ENCODE measurements at places on chromosomes 13 and 19.

- DNase-seq: no peak
These were observed 2.6 kb upstream of the SLC5A5 start for GRCh38 chr19:17869114-17869608.

DNA sequence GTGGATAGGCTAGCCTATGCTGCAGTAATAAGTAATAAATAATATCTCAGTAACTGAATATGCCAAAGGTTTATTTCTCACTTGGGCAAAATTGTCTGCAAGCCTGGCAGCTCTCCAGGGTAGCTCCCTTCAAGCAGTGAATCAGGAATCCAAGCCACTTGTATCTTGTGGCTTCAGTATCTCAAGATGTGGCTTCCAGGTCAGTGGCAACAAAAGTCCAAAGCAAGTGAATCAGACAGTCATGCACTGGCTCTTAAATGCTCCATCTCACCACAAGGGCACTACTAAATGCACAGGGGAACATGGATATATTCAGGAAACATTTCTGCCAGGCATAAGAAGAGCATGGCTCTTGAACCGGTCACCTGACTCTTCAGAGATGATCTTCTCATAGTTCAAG is 126.3 kb downstream of the KCTD12 start:
- DNase-seq: no peak

GRCh38 chr19:42191855-42192254 is 25.6 kb downstream of the DEDD2 start:
- peak; percentile 74 for DNase-seq

GRCh38 chr13:103859952-103860351 is 793.7 kb upstream of the SLC10A2 start:
- no peak for DNase-seq

- DNase-seq: no peak
These were observed 655.9 kb upstream of the ARGLU1 start for GRCh38 chr13:107223867-107224266.
